ENCODE measurements at places on chromosomes 13 and 19.

DNA sequence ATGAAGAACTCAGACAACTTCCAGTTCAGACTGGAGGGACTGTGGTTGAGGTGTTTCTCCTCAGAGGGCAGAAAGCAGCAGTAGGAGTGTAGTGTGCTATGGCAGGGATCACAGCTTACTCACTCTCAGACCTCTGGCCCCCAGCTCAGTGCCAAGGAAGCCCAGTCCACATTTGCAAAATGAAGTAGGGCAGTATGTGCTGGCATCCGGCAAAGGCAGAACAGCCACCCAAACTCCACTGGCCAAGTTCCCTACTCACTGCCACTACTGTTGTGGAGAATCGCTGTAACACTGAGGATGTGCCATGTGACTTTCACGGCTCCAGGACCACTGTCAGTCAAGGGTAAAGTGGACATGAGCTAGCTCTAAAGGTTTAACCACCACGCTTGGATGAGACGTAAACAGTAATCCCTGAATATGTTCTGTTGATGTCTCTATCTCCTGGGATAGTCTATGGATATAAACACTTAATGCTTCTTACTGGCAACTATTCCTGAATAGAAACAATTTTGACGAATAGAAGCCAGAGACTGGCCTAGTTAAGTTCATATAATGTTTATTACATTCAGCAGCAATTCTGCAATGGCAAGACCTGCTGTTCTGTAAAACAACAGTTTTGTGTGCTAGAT, 67.0 kb upstream of the SLC15A1 start:
- DNase-seq: no peak

GRCh38 chr13:109954441-109954840, 168.1 kb upstream of the IRS2 start:
- no peak for DNase-seq

- no peak for DNase-seq
Observed at GRCh38 chr19:49515767-49516166, 3.3 kb downstream of the FCGRT start.

DNA sequence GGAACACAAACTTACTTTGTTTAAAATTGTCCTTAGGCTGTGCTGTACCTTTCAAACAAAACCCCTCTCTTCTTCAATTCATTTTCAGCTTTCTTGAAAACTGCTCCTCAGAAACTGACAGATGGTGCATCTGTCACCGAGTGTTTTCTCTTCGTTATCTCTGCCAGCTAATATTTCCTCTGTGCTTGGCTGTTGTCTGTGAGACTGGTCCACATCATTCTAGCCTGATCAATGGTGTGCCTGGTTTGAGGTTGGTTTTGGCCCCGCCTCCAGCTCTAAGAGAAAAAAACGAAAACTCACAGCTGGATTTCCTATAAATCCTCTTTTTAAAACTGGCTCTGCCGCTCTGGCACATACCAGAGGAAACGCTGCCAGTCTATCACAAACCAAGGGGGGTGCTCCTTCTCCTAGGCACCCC, 79.7 kb downstream of the STARD13 start:
- DNase-seq: no peak

- DNase-seq: no peak
Observed at GRCh38 chr19:39613597-39613996, 11.3 kb downstream of the LGALS13 start.

DNA sequence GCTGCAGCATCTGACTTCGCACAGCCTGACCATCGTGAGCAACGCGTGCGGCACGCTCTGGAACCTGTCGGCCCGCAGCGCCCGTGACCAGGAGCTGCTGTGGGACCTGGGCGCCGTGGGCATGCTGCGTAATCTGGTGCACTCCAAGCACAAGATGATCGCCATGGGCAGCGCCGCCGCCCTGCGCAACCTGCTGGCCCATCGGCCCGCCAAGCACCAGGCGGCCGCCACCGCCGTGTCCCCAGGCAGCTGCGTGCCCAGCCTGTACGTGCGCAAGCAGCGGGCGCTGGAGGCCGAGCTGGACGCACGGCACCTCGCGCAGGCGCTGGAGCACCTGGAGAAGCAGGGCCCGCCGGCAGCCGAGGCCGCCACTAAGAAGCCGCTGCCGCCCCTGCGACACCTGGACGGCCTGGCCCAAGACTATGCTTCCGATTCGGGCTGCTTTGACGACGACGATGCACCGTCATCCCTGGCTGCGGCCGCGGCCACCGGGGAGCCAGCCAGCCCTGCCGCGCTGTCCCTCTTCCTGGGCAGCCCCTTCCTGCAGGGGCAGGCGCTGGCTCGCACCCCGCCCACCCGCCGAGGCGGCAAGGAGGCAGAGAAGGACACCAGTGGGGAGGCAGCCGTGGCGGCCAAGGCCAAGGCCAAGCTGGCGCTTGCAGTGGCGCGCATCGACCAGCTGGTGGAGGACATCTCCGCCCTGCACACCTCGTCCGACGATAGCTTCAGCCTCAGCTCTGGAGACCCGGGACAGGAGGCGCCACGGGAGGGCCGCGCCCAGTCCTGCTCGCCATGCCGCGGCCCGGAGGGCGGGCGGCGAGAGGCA, 13.6 kb downstream of the C19orf25 start:
- DNase-seq: no peak

All from NCI-H1436 treated with DMSO at 0.1 percent for 48 hours (cell line).